Activated CD8-positive, alpha-beta memory T cell treated with anti-CD3 and anti-CD28 coated beads for 4 hours (primary cell): ENCODE measurements at places on chromosomes 2 and 18.

GRCh38 chr2:126822921-126823320, 75.8 kb upstream of the TEX51 start:
- no peak for DNase-seq

GRCh38 chr18:45826084-45826483, 609 bp downstream of the SIGLEC15 start:
- no peak for DNase-seq

DNA sequence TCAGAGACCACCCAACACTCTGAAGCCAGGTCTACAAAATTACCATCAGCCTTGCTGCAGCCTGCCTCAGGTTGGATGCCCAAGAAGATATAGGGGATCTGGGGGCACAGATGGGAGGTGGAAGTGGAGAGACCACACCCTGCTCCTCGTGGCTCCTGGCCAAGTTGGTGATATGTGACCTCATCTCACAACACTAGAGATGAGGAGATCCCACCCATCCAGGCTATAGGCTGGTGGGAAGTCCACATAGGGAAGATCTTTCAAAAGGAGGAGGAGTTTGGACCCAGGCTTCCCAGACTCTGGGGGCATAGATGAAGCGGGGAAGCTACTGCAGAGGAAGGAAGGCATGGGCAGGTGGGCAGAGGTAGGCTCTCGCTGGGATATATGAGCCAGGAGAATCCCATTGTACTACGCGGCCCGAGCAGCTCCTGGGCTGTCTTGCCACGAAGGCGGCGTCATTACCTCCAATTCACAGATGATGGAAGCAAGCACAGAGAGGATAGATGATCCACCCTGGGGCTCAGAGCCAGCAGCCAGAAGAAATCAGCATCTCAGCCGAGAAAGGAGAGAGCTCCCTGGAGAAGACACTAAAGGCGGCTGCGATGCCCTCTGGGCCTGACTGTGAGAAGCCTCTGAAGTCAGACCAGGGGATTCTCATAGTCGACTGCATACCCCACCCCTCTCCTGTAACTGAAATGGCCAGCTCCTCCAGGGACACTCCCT, 96.0 kb downstream of the RHOB start:
- DNase-seq: no peak

- no peak for DNase-seq
Observed at GRCh38 chr2:238743243-238744065, 104.4 kb upstream of the TWIST2 start.

GRCh38 chr2:126834006-126834659, 64.6 kb upstream of the TEX51 start:
- DNase-seq: no peak

DNA sequence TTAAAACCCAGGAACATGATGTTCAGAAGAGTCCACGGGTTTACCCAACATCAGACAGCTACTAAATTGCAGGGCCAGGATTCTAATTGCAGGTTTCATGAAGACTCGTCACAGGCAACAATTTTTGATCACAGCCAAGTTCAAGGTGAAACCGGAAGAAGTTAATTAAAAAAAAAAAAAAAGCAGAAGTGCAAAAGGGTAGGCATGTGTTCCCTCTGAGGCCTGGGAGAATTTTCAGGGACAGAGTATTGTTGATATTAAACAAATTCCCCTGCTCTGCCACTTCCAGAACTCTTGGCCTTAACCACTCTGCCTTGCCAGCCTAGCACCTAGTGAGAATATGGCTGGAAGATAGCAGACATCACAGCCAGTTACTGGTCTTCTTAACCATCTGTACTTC, 99.4 kb upstream of the TRIB2 start:
- no peak for DNase-seq

DNA sequence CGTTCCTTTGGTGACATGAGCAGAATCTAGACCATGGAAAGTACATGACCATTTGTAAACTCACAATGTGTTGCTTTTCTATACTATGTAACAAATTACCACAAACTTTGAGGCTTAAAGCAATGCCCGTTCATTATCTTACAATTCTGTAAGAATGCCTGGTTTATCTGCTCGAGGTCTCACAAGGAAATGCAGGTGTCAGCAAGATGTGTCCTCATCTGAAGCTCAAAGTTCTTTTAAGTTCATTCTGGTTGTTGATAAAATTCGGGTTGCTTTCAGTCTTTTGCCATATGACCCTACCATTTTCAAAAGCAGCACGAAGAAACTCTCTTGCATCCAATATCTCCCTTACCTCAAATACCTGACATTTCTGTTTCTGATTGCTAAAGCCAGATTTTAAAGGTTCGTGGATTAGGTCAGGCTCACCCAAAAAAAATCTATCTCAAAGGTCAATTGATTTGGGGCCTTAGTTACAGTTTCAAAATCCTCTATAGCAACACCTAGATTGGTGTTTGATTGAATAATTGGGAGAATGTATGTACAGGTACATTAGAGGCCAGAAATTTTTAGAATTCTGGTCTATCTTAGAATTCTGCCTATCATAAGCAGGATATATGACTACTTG, 125.9 kb downstream of the TMEM131 start:
- DNase-seq: no peak

GRCh38 chr2:24490181-24490689, 819 bp upstream of the NCOA1 start:
- no peak for DNase-seq

DNA sequence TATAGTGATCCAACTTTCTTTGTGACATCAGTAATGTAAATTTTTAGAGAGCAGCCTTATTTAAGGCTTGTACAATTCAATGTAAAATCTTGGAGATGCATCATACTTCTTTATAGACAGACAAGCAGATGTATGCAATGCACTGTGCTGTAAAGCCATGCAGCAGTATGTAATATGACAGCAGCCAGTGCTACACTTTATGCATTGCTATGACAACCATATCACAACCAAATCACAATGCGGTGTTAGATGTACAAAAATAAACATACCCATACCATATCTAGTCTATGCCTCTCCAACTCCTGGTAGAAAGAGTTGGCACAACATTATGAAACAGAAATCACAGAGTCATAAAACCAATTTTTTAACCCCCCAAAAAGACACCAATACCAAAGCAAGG, 110.3 kb upstream of the WDSUB1 start:
- no peak for DNase-seq

DNA sequence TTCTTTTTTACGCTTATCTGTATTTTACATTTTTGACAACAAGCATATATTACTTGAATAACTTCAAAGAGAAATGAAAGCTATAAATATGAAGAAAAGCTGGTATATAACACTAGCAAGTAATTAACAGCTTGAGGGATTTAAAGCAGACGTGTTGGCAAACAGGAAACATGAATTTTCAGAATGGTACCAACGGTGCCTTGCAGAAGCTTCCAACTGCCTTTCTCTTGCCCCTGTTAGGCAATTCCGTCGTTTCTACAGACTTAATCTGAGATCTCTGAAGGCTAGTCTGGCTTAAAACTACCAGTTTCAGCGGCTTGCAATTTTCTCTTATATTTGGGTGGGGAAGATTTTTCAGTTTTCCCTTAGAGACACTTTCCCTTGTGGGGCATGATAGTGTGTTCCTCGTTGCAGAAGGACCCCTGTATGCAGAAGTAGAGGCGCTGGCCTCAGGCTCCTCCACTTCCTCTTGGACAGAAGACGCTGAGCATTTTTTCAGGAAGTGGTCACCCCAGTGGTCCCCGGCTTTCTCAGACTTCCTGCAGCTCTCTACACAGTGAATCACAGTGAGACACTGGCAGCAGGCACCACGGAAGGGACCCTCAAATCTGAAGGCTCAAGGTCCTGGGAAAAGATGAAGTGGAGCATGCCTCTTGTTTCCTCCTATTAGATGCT, 56.2 kb upstream of the SLC16A14 start:
- no peak for DNase-seq

DNA sequence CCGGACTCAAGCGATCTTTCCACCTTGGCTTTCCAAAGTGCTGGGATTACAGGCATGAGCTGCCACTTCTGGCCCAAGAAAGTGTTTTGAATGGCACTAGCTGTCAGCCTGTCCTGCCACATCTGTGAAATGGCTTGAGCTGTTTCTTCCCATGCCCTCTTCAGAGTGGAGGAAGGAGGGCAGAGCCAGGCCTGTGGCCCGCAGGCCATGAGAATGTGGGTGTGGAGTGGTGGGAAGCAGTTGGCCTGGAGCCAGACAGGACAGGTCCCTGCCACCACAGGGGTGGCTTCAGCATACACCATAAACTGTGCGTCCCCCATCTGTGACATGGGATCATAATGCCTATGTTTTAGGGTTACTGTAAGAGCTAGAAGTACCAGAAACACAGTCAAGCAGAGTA, 6.5 kb downstream of the SLC66A3 start:
- DNase-seq: no peak

- no peak for DNase-seq
Observed at GRCh38 chr2:207807516-207807915, 37.8 kb upstream of the FZD5 start.

DNA sequence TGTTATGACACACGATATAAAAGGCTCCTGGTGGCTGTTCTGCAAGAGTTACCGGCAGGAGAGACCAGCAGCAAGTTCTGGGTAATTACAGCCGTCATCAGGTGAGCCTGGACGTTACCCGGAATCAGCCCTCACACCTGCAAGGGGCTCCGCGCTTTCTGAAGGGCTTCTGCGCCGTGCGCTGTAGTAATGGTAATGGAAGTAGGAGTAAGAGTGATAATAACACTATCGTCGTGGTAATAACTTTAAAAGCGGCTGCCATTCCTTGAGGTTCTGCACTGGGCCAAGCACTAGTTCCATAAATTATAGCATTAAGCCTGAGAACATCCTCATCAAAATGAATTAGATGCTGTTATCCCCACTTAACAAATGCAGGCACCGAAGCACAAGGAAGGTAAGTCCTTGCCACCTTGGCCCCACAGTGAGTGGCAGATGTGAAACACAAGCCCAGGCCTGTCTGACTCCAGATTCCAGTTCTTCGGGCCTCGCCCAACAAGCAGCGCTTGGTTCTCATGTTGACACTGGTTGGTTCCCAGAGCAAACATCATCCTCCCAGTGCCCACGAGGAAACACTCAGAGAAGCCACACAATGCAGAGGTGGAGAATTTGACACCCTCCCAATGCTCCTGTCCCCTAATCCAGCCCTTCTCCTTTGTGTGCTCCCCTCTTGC, 205.2 kb downstream of the EIPR1 start:
- DNase-seq: no peak

DNA sequence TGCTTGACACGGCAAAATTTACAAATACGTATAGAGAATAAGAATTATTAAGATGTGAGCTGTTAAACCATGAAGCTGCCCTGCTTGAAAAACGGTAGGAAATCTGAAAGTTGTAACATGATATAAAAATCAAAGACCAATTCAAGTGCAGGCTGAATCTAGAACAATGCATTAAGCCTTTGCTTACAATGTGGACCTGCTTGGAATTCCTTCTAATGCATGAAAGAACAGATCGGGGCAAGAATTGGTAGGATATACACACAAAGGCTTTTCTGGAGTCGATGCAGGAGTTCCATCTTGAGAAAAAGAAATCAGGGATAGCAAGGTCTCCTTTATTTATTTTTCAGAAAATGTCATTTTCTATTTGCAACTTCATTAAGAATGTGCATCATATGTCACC, 136.8 kb downstream of the DLGAP1 start:
- DNase-seq: no peak

- no peak for DNase-seq
Observed at GRCh38 chr2:64649013-64649484, 4.7 kb downstream of the SERTAD2 start.

DNA sequence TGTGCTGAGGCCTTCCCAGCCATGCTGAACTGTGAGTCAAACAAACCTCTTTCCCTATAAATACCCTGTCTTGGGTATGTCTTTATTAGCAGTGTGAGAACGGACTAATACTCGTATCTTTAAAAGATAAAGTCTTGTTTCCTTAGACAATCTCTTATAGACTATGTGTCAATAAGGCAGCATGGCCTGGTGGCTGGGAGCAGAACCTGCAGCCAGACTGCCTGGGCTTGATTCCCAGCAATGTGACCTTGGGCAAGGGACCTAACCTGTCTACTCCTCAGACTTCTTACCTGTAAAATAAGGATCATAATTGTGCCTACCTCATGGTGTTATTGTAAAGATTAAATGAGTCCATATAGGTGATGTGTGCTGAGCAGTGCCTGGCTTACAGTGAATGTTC, 198.7 kb downstream of the CDH20 start:
- DNase-seq: no peak

DNA sequence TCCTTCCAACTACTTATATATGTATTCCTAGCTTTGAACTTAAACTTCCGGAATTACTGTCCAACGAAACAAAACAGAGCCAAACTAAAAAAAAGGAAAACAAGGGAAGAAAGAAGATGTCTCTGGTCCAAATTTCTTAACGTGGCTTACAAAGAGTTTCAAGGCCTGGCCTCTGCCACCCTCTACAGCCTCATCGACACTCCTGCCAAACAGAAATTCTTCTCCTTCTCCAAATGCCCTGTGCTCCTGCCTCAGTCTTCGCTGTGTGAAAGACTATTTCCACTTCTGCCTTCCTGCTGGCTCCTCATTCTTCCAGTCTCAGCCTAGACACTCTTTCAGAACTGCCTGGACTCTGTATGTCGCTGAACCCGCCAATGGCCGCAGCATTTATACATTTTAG, 249.2 kb downstream of the TXNL1 start:
- no peak for DNase-seq

DNA sequence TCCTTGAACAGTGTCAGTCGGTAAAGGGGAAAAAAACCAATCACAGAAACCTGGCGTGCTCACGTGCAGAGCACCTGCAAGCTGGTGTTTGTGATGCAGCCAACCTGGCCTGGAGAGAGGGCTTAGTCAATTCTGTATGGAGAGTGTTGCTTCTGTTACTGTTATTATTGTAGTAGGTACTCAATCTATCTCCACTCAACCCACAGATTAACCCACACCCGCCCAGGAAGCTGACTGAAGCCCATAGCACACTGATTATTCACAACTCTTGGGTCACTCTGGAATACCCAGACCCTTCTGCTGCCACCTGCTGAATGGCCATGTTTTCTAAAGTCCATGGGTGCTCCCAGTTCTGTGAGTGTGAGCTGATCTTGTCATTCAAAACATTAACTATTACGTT, 53.9 kb downstream of the TNFRSF11A start:
- no peak for DNase-seq

GRCh38 chr18:12786669-12787068, 83.8 kb downstream of the PSMG2 start:
- DNase-seq: no peak

DNA sequence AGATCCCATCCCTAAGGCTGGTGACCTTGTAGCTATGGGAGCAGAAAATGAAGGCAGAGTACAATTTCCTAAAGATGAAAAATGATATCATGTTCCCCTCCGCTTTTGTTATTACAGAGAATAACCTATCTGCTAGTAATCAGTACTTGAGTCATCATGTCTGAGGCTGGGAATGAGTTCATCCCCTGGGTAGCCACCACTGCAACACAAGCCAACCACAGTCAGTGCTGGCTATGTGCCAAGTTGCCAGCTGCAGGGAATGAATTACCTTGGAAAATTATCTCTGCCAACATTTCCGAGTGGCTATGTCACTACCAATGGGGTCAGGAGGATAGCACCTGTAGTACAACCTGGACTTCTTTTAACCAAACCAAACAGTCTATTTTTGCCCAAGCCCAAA, 1094.7 kb upstream of the DDX18 start:
- DNase-seq: no peak
